ENCODE measurements at places on chromosomes 2 and 18.

DNA sequence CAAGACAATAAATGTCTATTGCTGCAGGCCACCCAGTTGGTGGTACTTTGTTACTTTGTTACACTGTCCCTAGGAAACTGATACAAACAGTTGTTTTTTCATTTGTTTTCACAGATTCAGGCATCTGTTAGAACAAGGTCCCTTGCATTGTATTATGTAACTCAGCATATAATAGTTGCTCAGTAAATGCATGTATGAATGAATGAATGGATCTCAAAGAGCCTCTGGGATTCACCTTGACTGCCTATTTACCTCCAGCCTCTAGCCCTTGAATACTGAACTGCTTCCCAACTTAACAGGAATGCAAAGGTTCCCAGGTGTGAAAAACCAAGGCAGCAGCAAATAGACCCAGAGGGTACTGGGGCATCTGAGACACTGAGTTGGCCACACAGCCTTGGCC lies 27.4 kb upstream of the NEB start:
- no peak for DNase-seq

DNA sequence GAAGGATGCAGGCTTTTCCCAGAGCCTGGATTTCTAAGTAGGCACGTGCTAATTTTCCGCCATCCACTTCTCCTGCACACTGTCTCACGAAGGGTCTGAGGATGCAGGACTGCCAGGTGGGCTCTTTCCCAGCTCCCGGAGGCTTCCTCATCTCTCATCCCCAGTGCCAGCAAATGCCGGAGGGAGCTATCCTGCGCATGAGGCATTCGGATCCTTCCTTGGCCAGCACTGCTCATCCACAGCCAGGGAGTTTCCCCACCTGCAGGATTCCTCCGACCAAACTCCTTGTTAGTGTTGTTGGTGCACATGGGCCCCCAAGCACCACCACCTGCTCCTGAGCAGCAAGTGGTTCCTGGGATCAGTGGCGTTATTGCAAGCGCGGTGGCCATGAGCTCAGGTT lies 5.0 kb downstream of the CNDP1 start:
- DNase-seq: no peak

DNA sequence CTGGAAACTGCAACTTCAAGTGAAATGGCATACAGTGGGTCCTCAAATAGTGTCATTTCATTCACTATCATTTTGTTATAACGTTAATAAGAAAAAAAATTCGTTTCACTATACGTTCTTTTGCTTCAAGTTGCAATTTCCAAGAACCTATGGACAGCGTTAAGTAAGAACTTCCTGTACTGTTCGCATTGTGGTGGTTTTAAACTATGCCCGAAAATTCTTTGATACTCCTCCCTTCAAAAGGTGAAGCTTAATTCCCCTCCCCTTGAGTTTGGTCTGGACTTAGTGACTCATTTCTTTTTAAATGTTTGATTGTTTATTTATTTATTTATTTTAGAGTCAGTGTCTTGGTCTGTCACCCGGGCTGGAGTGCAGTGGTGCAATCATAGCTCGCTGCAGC lies 20.7 kb downstream of the GNLY start:
- no peak for DNase-seq

DNA sequence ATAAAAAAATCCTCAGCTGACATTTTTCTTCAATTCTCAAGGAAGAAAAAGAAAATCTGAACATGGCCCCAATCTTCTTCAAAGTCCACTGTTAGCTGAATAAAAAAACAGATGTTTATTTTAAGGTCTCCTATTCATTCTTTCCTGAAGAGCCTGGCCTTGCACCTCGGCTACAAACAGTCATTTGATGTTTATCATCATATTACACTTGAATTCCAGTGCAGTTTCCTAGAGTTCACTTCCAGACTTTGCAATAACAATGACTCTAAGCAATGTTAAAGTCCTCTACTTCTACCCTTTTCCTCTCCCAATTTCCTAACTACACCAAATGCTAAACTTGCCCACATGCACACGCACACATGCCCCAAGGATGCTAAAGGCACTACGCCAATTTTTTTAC lies 70.1 kb downstream of the NOL10 start:
- no peak for DNase-seq

DNA sequence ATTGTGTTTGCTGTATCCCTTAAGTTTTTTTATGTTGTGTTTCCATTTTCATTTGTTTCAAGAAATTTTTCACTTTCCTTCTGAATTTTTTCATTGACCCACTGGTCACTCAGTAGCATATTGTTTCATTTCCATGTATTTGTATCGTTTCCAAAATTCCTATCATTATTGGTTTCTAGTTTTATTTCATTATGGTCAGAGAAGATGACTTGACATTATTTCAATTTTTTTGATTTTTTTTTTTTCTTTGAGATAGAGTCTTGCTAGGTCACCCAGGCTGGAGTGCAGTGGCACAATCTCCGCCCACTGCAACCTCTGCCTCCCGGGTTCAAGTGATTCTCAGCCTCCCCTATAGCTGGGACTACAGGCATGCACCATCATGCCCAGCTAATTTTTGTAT lies 11.3 kb upstream of the CAB39 start:
- DNase-seq: no peak

DNA sequence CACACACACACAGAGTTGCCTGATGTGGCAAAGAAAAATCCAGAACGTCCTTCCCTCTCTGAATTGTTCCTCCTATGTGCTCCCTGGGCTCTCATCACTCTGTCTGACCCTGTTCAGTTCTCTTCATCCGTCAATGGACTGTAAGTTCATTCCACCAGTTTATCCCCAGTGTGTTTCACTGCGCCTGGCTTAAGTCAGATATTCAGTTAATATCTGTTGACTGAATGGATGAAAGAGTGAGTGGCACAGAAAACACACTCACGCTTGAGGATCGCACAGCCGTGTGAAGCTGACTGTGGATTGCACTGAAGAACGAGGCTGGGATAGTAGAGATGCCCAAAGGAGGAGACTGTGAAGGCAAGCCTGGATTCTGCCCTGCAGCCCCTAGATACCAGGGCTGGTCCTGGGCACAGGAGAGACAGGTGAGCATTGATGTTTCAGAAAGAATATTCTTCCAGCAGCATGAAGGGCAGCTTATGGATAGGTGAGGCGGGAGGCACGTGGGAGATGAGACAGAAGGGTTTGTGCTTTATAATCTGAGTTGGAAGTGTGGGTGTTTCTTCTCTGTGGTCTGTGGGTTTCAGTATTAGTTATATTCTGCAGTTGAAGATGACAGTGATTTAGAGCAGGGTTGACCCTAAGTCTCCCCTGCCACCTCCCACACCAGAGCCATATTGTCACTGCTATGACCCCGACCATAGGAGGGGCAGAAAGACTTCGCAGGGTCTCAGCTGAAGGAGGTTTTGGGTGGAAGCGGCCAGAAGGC lies 129.9 kb downstream of the SOCS6 start:
- no peak for DNase-seq

DNA sequence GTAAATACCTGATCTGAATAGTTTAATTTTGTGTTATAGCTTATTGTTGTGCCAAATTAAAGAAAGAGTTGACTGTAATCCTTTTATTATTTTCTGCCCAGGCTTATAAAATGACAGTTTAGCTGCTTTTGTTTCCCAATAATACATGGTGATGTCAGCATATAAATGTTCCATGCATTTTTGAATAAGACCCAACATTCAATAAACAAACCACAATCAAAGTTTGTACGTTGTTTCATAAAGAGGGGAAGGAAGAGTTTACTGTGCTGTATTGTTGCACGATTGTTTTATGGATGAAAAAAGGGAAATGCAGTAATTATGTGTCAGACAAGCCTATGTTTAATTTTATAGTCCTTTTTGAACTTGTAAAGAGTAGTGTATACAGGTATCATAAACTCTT lies 177.2 kb upstream of the SCN7A start:
- no peak for DNase-seq

DNA sequence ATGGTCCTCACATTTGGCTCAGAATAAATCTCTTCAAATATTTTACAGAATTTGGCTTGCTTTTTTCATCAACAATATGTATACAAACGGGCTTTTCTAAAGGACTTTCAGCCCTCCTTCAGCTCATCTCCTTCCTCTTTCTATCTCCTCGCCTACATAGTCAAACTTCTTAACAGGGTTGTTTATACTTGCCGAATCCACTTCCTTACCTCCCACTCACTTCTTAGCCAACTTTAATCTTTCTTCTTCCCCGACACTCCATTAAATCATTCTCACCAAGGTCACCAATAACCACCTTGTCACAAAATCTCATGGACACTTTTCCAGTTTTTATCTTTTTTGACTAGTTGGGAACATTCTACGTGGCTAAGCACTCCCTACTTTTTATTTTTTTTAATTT lies 325.2 kb downstream of the PLCL1 start:
- no peak for DNase-seq

- DNase-seq: no peak
Observed at GRCh38 chr18:70279470-70279869, 9.4 kb upstream of the SOCS6 start.

DNA sequence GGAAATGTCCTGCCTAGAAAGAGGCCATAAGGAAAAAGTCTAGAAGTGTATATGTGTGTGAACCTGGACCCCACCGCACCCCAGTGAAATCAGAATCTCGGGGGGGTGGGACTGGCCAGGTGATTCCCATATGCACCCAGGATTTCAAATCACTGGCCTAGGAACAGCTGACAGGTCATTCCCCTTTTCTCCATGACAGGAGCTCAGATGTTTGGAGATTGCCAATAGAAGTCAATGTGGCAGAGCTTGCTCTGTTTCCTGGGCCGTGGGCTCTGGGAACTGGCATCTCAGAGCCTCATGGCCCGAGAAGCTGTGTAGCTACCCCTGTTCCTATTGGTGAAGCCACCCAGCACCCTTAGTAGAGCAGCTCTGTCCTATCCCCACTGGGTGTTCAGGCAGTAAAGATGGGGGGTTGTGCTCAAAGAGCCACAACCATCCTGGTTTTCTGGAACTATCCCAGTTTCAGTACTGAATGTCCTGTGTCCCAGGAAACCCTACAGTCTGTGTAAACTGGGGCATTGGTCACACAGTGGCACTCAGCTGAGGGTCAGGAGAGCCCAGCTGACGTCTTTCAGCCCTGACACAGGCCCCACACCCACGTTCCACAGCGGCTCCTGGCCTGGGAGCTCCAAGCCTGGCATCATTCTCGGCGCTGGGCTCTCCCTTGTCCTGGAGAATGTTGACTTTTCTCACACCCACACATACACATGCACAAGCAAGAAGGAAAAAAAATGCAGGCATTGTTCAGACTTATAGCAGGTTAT lies 18.9 kb downstream of the GNLY start:
- no peak for DNase-seq

- DNase-seq: no peak
Observed at GRCh38 chr2:222535477-222535876, 111.1 kb downstream of the SGPP2 start.

DNA sequence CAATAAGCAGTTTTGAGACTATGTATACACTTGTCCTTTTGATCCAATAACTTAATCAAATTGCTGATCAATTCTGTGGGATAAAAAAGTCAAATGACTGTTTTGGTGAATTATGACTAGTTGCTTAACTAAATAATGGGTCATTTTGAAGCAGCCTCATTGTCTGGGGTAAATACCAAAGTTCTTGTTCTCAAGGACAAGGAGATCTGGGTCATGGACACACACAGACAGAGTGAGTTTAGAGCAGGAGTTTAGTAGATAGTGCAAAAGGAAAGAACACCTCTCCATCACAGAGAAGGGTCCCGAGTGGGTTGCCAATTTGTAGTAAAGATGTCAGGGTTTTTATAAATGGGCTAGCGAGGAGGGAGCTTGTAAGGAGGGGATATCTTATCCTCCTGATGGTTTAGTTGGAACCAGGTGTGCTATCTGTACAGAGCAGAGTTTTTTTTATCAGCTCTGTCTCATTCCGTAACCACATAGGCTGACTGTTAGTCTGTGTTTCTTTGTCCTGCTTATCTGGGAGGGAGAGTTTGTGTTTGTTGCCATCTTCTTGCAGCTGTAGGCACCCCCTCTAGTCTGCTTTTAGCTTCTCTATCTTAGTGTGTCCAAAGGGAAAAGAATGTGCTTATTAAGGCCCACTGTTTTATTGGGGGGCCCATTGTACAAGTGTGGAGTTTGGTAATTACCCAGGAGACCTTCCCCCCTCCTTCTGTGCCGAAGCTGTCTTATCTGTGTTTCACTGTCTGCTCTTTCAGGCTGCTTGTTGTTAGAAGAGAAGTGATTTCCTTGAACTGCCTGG lies 48.7 kb upstream of the C1GALT1C1L start:
- no peak for DNase-seq

DNA sequence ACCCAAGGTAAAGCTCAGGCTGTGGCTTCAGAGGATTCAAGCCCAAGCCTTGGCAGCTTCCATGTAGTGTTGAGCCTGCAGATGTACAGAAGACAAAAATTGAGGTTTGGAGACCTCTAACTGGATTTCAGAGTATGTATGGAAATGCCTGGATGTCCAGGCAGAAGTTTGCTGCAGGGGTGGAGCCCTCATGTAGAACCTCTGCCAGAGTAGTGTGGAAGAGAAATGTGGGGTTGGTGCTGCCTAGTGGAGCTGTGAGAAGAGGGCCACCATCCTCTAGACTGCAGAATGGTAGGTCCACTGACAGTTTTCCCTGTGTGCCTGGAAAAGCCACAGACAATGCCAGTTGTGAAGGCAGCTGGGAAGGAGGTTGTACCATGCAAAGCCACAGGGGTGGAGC lies 239.9 kb downstream of the SPAG16 start:
- no peak for DNase-seq

DNA sequence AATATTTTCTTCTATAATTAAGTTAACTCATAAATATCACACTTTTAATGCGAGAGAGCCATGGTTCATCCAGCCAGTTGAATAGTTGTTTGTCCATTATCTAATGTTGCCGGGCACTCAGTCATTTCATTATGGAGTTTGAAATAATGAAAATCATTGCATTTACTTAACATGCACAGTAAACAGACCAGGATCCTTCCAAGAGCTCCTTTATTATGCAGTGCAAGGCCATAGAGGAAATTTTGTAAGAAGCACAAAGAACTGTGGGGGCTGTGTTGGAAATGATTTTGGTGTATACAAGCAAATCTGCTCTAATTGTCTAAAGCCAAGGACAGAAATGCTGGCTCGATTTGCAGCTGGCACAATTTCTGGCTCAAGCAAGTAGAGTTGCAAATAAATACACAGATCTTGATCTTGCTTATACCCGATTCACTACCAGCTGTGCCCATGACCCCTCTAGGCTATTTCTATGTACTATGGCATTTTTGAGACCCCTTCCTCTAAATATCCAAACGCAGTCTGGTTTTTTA lies 400.3 kb upstream of the HNRNPA3 start:
- DNase-seq: no peak

GRCh38 chr2:46525522-46526155 lies 46.3 kb downstream of the TMEM247 start:
- DNase-seq: no peak

- no peak for DNase-seq
Observed at GRCh38 chr2:29061616-29062015, 12.7 kb downstream of the PCARE start.

DNA sequence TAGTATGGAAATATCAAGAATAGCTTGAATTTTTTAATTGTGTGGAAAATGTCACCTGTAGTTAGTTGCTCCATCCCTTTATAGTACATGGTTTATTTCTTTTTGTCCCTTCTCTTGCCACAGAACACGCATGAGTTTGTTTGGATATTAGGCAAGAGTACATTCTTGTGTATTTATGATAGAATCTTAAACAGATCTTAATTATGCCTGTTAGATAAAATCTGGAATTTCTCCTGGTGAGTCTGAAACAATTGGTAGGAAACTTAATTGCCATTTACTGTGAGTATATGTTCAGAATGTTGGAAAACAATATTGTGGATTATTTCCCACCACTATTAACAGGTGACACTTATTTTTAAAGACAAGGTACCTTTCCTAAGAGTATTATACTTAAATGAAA lies 30.2 kb upstream of the CABYR start:
- DNase-seq: no peak

- no peak for DNase-seq
Observed at GRCh38 chr18:9619545-9619944, 5.2 kb upstream of the PPP4R1 start.

GRCh38 chr18:45690975-45691815 lies 32.8 kb upstream of the SLC14A1 start:
- peak; percentile 77 for DNase-seq

Data from activated T-cell treated with anti-CD3 and anti-CD28 coated beads, Interleukin-2, amount 50 U/mL, for 4 hours (primary cell).